ENCODE measurements at places on chromosomes 2 and 18.

GRCh38 chr18:79529991-79530390 lies 134.3 kb downstream of the NFATC1 start:
- no peak for DNase-seq

DNA sequence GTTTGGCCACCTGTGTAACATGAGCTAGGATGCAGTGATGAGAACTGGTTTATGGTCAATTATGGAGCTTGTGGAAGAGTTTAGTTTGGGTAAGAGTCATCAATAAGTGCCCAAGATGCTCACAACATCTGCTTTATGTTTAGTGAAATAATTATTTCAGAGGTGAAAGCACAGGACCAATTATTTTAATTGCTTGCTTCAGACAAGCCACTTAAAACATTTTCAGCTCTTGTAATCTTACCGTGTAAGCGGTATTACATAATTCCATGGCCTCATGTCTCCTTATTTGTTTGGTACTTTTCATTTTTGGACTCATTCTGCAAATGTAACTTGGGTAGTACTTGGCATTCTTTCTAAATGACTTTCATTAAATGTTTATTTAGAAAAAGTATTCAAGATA lies 5.4 kb downstream of the B3GNT2 start:
- no peak for DNase-seq

DNA sequence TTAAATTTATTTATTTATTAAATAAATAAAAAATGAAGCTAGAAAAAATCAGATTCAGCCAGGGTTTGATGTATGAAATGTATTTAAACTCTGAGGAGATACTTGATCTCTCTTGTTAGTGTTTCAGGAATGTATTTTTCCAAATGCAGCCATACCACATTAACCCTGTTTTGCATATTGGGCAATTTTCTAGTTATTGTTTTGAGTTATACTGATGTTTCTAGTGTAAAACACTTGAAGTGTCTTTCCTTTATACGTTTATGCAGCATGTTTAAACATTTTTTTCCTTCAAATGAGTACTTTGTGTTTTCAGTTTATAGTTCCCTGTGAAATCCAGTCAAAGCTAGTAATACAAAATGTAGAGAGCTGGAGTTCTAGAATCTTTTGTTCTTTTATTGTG lies 69.9 kb downstream of the WDR7 start:
- no peak for DNase-seq

- DNase-seq = no peak
These were observed 18.3 kb upstream of the TNS1 start for GRCh38 chr2:218020966-218021535.

DNA sequence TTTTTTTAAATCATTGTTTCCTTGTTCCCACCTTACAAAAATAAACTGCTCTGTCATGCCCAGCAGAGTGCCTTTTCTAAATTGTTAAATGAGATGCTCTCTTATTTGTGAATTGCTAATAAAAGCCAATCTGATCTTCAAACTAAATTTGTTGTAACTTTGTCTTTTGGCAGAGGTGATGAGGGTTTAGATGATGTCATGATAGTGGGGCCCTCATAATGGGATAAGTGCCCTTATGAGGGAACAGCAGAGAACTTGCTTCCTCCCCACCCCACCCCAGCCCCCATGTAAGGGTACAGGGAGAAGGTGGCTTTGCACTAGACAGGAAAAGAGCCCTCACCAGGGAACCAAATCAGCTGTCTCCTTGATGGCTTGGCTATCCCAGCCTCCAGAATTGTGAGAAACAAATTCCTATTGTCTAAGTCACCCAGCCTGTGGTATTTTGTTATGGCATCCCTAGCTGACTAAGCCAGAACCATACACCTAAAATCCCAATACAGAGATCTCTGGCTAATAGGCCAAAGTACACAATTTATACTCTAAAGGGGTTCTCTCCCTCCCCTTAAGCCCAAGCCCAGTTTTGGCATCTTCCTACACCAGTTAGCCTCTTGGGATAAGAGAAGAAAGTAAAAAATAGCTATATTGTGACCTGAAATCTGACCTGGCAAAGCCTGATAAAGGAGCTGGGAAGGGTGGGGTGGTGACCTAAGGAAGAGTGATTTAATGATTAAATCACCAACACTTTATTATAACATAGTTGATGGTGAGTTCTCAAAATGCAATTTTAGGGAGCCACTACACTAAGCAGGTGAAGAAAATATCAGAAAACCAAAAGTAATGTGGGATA lies 40.3 kb upstream of the HNRNPA3 start:
- peak; percentile 53 for DNase-seq

DNA sequence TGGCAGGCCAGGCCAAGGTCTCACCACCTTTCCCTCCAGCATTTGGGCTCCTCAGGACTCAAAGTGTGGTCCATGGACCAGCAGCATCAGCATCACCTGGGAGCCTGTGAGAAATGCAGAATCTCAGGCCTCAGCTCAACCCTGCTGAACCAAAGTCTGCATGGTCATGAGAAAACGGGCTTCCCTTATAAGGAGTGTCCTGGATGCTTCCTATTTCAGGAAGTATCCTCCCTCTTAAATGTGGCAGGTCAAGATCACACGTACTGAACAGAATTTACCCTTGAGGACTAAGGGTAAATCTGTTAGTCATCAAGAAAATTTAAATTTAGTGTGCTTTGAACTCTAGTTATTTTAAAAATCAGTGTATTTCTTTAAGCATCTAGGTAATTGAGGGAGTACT lies 11.8 kb downstream of the CD8A start:
- no peak for DNase-seq

DNA sequence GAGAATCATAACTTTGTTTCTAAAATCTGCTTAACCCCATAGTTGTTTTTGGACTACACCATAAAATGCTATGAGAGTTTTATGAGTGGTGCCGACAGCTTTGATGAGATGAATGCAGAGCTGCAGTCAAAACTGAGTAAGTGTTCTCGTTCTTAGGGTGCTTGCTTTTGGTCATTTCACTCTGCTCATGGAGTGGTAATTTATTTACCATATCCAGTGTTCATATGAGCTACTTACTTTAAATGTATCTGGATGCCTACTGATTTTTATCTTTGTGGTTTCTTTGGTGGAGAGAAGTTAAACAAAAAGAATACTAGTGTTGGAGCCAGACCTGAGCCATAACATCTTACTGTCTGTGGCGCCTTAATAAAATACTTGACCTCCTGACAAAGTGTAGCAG lies 16.4 kb downstream of the NDC80 start:
- DNase-seq = no peak

- DNase-seq = no peak
These were observed 193.2 kb upstream of the TPO start for GRCh38 chr2:1219901-1220573.

GRCh38 chr2:33496726-33497125 lies 20.3 kb downstream of the RASGRP3 start:
- no peak for DNase-seq

DNA sequence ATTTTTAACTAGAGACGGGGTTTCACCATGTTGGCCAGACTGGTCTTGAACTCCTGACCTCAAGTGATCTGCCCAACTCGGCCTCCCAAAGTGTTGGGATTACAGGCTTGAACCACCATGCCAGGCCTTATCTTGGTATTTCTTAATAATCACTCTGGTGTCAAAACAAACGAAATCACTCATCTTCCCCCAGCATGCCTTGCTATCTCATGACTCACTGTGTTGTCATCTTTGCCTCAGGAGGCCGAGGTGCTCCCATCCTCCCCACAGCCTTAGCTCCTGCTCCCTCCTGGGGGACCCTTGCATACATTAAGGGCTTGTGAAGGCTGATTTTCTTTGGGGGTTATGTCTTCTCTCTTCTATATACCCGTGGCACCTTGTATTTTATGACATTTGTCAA lies 250.1 kb upstream of the DPP10 start:
- DNase-seq = no peak

DNA sequence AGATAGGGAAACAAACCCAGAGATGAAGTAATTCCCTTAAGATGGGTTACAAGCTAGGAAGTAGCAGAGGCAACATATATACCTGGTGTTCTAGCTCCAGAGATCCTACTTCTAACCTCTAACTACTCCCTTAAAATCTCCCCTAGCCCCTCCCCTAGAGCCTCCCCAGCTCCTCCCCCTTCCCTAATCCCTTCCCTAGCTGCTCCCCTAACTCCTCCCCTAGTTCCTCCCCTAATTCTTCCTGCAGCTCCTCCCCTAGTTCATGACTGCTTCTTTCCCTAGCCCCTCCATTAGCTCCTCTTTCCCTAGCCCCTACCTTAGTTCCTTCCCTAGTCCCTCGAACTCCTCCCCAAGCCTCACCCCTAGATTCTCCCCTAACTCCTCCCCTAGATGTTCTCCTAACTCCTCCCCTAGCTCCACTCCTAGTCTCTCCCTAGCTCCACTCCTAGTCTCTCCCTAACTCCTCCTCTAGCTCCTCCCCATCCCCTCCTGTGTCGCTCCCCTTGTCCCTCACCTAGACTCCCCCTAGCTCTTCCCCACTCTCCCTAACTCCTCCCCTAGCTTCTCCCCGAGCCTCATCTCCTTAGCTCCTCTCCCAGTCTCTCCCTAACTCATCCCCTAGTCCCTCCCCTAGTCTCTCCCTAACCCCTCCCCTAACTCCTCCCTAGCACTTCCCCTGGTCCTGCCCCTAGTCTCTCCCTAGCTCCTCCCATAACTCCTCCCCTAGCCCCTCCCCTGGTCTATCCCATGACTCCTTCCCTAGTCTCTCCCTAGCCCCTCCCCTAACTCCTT lies 108.9 kb downstream of the CD226 start:
- DNase-seq = no peak

GRCh38 chr18:54825601-54826344 lies 2.5 kb upstream of the RAB27B start:
- no peak for DNase-seq

- peak; percentile 36 for DNase-seq
These were observed 25.1 kb downstream of the CDK15 start for GRCh38 chr2:201831469-201831868.

DNA sequence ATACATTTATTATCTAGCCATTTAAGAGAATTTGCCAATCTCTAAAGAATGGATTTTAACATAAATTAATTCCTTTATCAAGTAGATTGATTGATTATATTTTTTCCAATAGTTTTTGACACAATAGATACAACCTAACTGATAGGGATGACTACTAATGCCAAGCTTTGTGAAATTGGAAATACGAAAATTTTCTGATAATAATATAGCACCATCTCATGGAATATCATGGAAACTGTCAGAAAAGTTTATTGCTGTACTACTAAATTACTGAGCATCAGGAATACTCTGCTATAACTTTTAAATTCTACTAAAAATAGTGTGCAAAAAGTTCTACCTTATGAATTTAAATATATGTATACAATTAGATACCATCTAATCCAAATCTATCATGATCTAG lies 101.8 kb upstream of the MAP2 start:
- no peak for DNase-seq

DNA sequence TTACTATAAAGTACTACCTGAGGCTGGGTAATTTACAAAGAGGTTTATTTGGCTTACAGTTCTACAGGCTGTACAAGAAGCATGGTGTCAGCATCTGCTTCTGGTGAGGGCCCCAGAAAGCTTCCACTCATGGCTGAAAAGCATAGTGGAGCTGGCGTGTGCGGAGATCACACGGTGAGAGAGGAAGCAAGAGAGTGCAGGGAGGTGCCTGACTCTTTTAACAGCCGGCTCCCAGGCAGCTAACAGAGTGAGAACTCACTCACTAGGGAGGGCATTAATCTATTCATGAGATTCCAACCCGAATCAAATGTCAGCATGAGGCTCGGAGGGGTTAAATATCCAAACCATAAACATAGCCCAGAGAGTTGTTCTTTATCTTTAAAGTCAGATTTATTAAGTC lies 117.3 kb downstream of the LDLRAD4 start:
- no peak for DNase-seq

DNA sequence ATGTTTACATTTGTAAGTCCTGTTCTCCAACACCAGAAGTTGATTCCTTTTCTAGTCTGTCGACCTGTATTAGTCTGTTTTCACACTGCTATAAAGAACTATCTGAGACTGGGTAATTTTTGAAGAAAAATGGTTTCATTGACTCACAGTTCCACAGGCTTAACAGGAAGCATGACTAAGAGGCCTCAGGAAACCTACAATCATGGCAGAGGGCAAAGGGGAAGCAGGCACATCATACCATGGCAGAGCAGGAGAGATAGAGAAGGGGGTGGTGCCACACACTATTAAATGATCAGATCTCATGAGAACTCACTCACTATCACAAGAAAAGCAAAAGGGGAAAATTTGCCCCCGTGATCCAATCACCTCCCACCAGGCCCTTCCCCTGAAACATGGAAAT lies 112.8 kb upstream of the MAP3K20 start:
- no peak for DNase-seq

DNA sequence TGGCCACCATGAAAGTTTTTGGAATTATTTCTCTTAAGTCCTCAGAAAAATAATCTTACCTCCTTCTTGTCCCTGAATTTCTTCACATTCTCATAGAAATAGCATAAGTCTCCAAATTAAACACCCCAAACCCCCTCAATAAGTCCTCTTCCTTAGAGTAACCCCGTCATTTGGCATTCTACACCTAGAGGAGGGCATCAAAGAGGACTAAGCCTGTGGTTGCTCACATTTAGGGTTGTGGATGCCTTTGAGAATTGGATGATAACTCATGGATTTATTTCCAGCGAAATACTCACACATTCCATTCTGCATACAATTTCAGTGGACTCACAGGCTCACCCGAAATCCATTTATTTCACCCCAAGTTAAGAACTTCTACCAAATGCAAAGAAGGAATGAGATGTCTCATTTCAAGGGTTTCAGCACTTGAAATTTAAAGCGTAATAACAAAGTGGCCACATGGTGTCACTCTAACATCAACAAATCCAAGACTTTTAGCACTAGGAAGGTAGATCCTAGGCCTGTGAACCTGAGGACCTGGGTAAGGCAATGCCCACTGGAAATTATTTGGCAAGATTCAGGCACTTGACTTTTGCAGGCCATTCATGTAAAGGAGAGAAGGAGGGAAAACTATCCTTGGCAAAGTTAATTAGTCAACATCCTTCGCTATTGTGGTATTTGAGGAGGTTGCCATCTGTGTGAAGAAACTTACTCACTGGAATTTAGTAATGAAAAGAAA lies 24.6 kb downstream of the DYTN start:
- peak; percentile 23 for DNase-seq

DNA sequence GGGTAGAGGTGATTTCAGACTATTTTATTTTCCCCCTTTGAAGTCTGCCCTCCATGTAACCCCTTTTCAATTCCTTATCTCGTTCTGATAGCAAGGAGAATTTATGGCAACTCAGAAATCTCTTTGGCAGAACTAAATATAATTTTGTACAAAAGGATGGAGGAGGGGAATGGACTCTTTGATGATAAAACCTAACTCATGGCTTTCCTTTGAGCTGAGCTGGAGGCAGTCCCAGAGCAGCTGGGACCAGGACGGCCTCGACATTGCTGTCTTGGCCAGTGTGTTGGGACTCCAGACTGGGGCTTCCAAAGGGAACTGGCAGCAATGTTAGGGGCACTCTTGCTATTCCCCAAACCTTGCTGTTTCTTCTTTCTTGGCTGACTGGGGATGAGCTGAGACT lies 47.7 kb downstream of the PAX8 start:
- DNase-seq = no peak

DNA sequence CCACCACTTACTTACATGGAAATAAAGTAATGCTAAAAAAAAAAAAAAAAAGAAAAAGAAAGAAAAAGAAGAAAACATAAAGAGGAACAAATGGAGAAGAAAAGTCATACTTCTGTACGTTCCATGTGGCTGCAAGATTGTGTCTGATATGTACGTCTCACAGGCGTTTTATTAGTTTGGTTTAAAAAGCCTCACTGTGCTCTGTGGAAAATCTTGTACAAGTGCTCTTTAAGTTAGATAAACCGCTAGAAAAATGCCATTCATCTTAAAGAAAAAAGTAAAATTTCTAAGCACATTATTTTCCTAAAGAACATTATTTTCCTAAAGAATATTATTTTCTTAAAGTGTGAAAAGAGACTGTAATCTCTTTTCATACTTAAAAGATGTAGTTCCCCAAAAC lies 165.1 kb downstream of the ZNF521 start:
- no peak for DNase-seq

Data from GM04504 (cell line).